ENCODE measurements at places on chromosomes 13 and 19.

DNA sequence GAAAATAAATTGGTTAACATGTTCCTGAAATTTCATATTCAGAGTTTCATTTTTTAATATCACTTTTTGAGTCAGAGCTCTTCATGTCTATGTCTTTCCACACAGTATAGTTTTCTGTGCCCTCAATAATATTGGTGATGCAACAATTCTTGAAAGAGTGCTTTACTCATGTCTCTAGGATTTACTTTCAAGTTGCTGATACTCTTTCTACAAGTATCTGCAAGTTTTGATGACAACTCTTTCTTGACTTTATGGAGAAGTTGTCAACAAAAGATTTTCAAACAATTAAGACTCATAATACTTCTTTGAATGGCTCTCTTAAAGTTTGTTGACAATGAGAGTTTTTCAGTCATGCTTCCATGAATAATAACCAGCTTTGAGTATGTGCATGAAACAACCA lies 561.7 kb downstream of the DIAPH3 start:
- DNase-seq, result no peak

DNA sequence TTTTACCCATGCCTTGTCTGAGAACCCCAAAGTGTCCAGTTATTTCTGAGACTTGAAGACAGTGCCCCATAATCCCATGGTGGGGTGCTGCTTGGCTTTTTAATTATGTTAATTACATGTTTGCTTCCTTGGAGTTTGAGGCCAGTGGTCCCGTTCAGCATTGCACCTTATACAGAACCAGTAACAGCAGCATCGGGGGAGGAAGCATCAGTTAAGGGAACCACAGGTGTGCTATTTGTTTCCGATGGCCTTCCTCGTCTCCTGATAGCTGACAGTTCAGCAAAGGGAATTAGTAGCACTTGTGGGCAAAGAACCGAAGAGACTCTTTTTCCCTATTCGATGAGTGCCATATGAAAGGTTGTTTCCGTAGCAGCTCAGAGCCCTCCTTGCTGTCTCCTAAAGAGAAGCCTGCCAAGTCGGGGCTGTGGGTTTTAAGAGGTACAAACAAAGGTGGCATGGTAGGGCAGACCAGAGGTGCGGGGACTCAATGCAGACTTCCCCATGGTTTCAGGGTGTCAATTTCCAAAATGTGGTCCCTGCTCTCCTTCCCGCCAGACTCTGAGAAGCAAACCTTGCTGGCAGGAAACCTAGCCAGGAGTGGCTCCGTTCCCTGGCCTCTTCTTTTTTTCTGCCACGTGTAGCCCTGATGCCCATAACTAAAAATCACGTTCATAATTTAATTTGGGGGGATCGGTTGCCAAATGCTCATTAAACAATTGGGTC lies 225.2 kb upstream of the TSHZ3 start:
- DNase-seq, result no peak

GRCh38 chr13:58476206-58476918 lies 844.8 kb downstream of the PCDH17 start:
- DNase-seq, result no peak

DNA sequence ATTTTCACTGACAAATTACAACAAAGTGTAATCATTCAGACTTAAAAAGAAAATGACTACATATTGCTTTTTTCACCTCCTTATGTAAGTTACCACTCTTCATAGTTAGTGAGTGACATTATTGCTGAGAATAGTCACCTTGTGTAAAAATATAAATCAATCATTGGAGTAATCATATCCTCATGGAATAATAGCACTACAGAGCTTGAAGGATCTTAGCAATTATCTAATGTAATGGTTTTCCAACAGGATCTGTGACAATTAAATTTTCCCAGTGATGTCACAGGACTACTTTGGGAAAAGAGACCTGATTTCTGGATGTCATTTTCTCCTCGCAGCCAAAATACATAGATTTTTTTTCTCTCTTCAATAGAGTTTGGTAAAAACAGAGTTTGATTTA lies 833.0 kb upstream of the PCDH9 start:
- DNase-seq, result no peak

GRCh38 chr13:111914241-111915103 lies 152.5 kb upstream of the SOX1 start:
- DNase-seq, result no peak

GRCh38 chr19:54434112-54434872 lies 14.7 kb upstream of the LENG8 start:
- no peak for DNase-seq

DNA sequence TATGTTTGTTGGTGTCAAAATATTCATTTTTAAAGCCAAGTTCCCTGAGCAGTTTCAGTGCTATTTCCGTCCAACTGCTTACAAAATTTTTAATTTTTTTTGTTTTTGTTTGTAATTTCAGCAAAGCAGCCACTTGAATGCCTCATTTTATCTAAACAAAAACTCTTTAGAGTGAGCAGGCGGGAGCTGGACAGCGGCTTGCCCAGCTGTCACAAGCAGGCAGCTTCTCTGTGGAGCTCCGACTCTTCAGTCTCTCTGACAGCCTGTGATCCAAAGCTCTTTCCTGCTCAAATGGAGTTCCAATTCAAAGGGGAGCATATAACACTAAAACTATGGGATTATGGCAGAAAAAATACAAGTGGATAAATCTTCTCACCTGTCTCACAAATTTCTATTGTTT lies 618.3 kb upstream of the PCDH20 start:
- DNase-seq, result no peak

GRCh38 chr13:48892053-48892687 lies 83.5 kb upstream of the FNDC3A start:
- DNase-seq, result peak; percentile 17

GRCh38 chr13:31765138-31765785 lies 25.9 kb downstream of the RXFP2 start:
- no peak for DNase-seq

GRCh38 chr19:23774524-23774971 lies 15.9 kb upstream of the ZNF681 start:
- no peak for DNase-seq

- DNase-seq, result no peak
These were observed 10.3 kb upstream of the HSPH1 start for GRCh38 chr13:31172001-31172400.

DNA sequence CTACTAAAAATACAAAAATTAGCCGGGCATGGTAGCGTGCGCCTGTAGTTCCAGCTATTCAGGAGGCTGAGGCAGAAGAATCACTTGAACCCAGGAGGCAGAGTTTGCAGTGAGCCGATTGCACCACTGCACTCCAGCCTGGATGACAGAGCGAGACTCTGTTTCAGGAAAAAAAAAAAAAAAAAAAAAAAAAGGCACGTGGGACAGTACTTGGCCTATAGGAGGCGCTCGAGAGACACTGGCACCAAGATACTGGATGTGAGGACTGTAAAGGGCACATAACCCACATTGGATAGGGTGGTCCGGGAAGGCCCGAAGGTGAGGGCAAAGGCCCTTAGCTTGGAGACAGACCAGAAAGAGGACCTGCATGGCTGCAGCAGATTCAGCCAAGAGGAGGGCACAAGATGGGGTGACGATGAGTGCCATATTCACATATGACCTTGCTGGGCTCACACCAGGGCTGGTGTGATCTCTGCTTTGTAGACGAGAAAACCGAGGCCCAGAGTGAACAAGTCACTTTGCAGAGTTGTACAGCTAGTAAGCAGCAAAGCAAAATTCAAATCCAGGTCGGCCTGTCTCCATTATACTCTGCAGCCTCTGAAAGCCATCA lies 89.4 kb downstream of the DPF1 start:
- peak; percentile 60 for DNase-seq

DNA sequence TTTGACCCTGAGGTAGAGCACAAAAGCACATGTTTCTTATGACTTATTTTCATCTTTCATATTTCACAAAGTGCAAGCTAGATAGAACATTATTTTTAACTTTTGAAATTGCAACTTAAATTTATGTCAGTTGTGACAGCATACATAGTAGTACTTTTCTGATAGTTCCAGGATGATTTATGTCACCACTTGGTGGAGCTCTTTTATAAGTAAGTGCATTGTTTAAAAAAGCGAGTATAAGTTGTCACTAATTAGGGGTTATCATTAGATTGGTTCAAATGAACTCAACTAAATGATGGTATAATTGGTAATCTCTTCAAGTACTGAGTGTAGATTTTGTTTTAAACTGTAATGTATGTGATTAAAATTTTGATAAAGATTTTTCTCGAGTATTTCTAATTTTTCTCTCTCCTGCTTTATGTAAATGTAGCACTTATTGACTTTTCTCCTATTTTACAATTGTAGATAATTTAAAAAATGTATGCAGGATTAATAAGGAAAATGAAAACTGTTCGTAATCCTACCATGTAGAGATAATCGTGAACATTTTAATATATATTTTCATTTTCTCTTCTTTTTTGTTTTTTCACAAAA lies 31.1 kb downstream of the RB1 start:
- peak; percentile 30 for DNase-seq

- DNase-seq, result no peak
These were observed 248.3 kb downstream of the DCLK1 start for GRCh38 chr13:35882722-35883497.

GRCh38 chr13:22240716-22241115 lies 569.8 kb downstream of the FGF9 start:
- DNase-seq, result no peak

GRCh38 chr19:12111176-12111575 lies 29.0 kb downstream of the ZNF20 start:
- no peak for DNase-seq

- no peak for DNase-seq
These were observed 57.4 kb downstream of the ZNF44 start for GRCh38 chr19:12237143-12237839.

DNA sequence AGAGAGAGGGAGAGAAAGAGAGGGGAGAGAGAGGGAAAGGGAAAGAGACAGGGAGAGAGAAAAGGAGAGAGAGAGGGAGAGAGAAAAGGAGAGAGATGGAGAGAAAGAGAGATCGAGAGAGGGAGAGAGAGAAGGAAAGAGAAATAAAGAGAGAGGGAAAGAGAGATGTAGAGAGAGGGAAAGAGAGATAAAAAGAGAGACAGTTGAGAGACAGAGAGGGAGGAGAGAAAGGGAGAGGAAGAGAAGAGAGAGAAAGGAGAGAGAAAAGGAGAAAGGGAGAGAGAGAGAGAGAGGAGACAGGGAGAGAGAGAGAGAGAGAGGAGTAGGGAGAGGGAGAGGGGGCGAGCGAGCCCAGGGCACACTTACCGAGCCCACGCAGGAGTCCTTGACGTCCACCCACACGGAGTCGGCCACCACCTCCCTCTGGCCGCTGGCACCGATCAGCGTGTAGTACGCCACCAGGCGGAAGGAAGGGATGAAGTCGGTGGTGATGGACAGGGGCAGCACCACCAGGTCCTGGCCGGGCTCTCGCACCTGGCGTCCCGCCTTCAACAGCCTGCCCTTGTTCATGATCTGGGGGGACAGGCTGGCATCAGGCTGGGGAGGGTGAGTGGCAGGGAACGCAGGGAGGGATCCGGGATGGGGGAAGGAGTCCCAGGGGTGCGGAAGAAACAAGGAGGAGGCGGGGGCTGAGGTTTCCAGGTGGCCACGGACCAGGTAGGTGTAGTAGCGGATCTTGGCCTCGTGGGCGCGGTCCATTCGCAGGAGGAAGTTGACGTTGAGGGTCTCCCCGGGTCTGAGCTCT lies 10.0 kb downstream of the C3 start:
- DNase-seq, result no peak

GRCh38 chr13:111153977-111154332 lies 38.8 kb downstream of the ARHGEF7 start:
- DNase-seq, result peak; percentile 56

DNA sequence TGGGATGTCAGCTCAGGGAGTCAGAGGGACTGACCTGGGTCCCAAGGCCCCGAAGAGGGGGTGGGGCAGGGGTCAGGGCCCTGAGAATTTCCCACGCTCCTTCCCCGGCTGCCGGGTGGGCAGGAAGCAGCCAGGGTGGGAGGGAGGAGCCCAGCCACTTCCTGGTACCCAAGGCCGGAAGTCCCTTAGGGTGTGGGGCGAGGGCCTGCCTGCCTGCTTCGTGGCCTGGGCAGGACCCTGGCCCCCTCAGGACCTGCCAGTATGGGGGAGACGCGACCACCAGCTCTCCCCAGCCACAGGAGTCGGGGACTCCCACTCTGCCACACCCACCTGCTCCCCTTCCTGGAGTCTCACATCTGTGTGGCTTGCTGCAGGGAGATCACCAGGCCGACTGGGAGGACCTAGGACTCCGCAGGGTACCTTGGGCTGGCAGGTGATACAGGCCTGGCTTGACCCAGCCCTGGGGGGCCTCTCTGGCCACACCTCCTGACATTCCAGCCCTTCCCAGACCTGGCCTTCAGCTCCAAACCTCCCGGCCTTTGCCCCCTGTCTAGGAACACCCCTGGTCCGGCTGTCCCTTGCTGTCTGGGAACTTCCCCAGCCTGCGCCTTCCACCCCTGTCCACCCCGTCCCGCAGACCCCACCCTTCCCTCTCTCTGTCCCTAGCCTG lies 9.8 kb upstream of the CIRBP start:
- peak; percentile 75 for DNase-seq

DNA sequence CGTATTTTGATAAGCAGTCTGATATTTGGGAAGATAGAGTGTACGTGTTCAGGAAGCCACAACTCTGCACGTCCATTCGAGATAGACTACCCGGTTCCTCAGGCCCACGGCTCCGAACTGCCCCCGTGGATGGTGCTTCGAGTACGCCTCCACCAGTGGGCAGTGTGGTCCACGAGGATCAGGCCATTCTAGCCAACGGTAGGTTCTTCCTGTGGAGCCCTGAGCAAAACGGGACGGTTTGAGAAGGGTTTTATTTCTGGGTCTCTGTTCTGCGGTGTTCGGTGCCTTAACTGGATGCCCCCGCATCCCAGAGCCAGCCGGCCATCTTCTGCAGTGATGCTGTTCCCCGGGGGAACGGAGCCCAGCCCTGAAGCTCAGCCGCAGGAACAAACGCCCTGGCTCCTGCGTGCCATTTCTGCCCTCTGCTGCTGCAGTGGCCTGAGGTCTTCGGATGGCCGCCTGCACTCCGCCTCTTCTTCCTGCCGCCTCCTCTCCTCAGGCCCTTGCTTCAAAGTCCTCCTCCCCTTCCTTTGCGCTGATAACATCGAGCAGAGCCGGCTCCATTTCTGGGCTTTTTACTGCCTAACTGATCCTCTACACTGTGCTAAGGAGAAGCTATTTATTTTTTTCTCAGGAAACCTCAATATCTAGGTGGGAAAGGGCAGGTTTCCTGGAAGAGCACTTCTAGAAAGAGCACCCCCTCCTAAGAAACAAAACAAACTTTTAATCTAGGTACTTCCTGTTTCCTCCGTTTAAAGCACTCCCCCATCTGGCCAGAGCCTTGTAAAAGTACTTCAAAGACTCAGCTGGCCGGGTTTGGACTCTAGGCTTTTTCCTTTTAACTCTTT lies 36.2 kb upstream of the SLC46A3 start:
- DNase-seq, result peak; percentile 33

Data from GM13977 (cell line).